Activated CD8-positive, alpha-beta memory T cell treated with anti-CD3 and anti-CD28 coated beads, Interleukin-2, amount 10 ng/mL, durations not matched to agents 7 days and 5 days (primary cell): ENCODE measurements at places on chromosomes 1 and 21. TPM values are rescaled to one million over a fixed set of nuclear protein-coding genes. Genes with fewer than 3 reads are reported as not detected.

DNA sequence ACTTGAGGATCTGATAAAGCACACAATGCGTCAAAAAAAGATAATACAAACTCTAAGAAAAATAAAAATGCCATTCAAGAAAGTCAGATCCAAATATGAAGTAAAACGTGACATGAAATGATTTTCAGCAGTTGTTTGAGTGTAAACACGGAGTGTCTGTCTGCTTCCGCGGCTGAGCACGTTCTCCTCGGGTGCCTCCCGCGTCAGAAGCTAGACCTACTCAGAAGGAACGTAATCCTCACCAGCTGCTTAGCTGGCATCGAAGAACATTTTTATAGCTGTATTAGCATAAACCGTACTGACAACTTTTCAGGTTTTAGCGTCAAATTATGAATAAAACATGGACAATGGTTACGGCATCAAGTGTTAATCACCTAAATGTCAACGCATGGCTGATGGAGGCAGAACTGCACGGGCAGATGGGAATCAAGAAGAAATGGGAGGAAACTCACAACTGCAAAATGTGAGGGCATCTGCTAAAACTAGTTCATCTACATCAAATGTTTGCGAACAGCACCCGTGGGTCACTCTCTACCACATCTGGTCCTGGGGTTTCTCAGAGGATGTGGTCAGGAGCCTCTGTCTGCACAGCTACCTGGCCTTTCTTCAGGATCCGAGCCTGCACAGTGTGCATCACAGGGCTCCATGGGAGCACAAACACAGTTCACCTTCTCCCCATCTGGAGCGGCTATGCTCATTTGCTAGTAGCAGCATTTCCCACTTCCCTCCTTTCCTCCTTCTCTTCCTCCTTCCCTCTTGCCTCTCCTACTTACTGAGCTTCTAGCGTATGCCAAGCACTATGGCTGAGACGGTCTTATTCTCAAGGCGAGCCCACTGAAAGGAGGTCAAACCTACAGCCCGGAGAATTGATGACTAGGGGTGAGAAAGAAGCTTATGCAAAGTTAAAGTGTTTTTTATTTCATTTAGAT, 40.0 kb downstream of the RCAN1 start:
- DNase-seq, result no peak
- H3K36me3 ChIP-seq, result peaks cover 4% of the 10 kb centered on the region
- H3K4me3 ChIP-seq, result no peak overlapping the region
- H3K4me1 ChIP-seq, result peaks cover 9% of the 10 kb centered on the region
- H3K27me3 ChIP-seq, result no peaks in the 10 kb centered on the region

DNA sequence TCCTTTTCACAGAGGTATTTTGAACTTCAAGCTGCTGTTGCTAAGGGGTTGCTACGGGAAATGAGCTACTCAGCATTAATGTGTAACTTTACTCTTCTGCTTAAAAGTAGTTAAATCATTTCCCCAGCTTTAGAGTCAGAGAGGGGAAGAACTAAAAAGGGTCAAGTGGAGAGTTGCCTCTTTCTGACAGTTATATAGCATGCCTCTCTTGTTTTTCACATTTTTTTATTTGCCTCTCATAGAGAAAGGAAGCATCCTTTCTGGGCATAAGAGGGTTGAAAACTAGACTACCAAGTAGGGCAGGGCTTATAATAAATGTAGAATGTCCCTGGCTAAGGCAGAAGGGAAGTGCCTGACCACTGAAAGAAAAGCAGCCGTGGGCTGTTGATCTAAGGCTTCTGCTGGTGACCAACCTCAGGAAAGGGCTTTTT, 10.1 kb upstream of the ELAVL4 start:
- no peaks in the 10 kb centered on the region for H3K36me3 ChIP-seq
- no peaks in the 10 kb centered on the region for H3K27me3 ChIP-seq
- DNase-seq, result no peak
- no peak overlapping the region for H3K4me3 ChIP-seq
- H3K4me1 ChIP-seq, result no peaks in the 10 kb centered on the region
- no peak overlapping the region for H3K27ac ChIP-seq

DNA sequence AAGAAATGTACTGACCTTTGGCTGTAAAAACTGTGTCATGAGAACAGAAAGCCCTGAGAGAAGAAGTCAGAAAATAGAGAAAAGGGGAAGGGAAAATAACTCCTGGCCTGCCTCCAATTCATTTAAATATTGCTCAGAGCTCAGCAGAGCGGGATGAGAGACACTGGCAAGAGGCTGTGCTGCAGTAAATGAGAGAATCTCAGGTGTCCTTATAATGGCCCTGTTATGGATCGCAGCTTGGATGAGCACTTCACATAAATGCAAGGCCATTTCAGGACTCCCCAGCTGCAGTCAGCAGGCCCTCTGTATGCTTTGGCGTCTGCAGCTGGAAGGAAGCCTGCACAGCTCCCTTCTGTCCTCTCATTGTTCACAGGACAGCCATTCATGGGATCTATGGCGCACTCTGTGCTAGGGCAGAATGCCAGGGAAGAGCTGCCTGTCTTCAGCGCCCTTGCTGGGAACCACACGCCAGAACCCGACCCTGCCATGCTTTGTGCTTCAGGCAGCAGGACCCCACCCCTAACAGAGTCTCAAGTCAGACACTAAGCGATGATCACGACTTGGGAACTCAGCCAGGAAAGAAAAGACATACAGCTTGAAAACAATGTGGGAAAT, 20.7 kb upstream of the ABCB10 start:
- no peak for DNase-seq

The ZNF593OS gene
- total RNA-seq, result not detected

The DIO1 gene
- not detected for total RNA-seq

The LCK gene
- 481 TPM for total RNA-seq

GRCh38 chr1:39333296-39333695, 128.8 kb downstream of the MACF1 start:
- H3K27ac ChIP-seq, result peak overlapping the region; percentile 78
- DNase-seq, result no peak
- H3K4me1 ChIP-seq, result peaks cover 71% of the 10 kb centered on the region
- H3K27me3 ChIP-seq, result no peaks in the 10 kb centered on the region

GRCh38 chr1:94329986-94330385, 88.2 kb upstream of the ABCD3 start:
- no peaks in the 10 kb centered on the region for H3K36me3 ChIP-seq
- no peak for DNase-seq
- no peak overlapping the region for H3K4me3 ChIP-seq
- H3K4me1 ChIP-seq, result peaks cover 8% of the 10 kb centered on the region
- H3K27me3 ChIP-seq, result peaks cover 57% of the 10 kb centered on the region
- H3K27ac ChIP-seq, result no peak overlapping the region

GRCh38 chr1:46556822-46557221, 5.4 kb upstream of the KNCN start:
- peaks cover 6% of the 10 kb centered on the region for H3K36me3 ChIP-seq
- no peaks in the 10 kb centered on the region for H3K27me3 ChIP-seq
- H3K4me3 ChIP-seq, result no peak overlapping the region
- peaks cover 3% of the 10 kb centered on the region for H3K4me1 ChIP-seq

The CD34 gene
- 0.06 TPM for total RNA-seq

DNA sequence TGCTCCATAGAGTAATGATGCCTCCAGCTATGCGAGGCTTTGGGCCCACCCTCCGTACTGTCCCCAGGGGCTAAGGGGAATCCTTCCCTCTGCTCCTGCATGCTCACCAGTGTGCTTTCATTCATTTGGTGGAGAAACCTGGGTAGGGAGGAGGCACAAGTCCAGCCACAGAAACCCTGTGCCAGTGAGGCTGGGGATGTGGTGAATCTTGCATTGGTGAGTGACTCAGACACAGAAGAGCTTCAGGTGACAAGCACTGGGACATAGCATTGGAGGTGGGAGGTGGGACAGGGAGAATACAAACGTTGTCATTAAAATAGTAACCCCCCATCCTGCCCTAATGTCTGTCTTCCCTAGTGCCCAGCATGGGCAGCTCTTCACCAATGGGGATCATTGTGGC, 5.2 kb downstream of the FCGR2A start:
- peak; percentile 59 for DNase-seq
- no peak overlapping the region for H3K4me3 ChIP-seq
- H3K4me1 ChIP-seq, result peaks cover 22% of the 10 kb centered on the region
- peaks cover 2% of the 10 kb centered on the region for H3K36me3 ChIP-seq

The TMEM125 gene
- total RNA-seq, result not detected

- peaks cover 11% of the 10 kb centered on the region for H3K36me3 ChIP-seq
- no peak for DNase-seq
- peak overlapping the region; percentile 83 for H3K27ac ChIP-seq
- no peaks in the 10 kb centered on the region for H3K27me3 ChIP-seq
- H3K4me1 ChIP-seq, result peaks cover 34% of the 10 kb centered on the region
These were observed 591 bp downstream of the MRPL37 start for GRCh38 chr1:54200519-54200997.

GRCh38 chr1:160821627-160822026, 25.7 kb downstream of the LY9 start:
- no peaks in the 10 kb centered on the region for H3K4me1 ChIP-seq
- no peak overlapping the region for H3K27ac ChIP-seq
- no peak overlapping the region for H3K4me3 ChIP-seq

The PLEKHA6 gene
- 0.02 TPM for total RNA-seq
